ENCODE measurements at places on chromosomes 4 and X.

DNA sequence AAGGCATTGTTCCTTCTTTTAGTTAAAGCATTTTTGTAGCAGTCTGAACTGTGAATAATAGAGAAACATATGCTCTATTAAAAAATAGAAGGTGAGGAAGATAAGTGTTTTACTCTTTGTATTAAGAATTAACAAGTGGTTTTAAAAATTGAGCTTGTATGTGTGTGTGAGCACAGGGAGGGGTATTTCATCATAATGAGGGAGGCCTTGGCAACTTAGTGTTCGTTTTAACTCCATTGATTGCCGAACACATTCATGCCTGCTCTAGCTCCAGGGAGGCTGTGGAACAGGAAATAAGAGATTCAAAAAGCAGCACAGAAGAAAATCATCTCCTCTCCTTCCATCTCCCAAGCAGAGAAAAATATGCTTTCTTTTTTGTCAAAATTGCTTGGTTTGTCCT, 14.8 kb downstream of the SHROOM3 start:
- DNase-seq = no peak

- no peak for DNase-seq
Observed at GRCh38 chr4:74540193-74540592, 95.3 kb downstream of the AREG start.

- DNase-seq = no peak
Observed at GRCh38 chr4:106126062-106126461, 189.9 kb downstream of the TBCK start.

GRCh38 chrX:132171478-132171877, 43.7 kb upstream of the FRMD7 start:
- no peak for DNase-seq

DNA sequence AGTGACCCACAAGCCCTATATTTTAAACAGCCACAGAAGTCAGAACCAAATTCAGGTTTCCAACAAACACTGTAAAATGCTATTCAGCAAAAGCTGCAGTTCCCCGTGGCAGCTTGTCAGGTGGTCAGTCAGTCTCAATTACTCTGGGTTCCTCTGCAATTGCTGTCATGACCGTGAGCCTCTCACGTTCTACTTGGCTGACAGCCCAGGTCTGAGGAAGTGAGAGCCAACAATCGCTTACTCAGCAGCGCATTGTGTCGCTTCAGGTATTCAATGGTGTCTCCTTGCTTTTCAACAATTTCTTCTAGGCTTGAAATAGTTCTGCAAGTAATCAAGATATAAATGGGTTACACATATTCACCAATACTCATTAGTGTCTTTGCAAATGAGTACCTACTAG, 25.8 kb downstream of the TRIM75 start:
- DNase-seq = no peak

DNA sequence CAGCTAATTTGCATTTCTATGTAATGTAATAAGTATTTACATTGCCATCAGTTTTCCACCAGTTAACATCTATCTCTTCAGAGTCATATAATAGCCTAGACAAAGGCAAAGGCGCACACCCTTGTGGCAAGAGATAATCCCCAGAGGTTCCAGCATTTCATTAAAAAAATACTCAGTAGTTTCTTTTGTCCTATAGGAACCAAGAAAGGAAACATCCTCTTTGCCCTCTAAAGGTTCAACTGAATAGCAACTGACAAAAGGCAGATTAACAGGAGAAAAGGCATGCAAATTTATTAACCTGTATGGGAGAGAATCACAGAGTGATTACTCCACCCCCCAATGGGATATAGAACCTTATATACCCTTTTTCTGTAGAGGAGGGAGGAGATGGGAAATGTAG, 48.4 kb downstream of the MAGEB17 start:
- no peak for DNase-seq

GRCh38 chr4:19857380-19857779, 394.3 kb upstream of the SLIT2 start:
- no peak for DNase-seq

DNA sequence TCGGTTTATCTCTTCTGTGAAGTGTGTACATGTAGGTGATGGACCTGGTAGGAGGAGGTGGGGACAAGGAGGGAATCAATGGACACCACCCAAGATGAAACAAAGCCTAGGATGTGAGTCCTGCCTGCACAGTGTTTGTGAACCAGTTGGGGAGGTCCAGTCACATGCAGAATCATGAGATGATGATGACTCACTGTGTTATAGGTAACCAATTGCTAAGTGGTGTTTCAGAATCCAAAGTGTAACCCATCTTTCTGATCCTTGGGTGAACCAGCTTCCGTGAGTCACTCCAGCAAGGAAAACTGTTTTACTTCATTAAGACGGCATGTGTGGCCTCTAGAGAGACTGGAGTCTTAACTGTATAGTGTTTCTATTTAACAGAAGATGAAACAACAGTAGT, 57.9 kb upstream of the HPF1 start:
- DNase-seq = no peak

DNA sequence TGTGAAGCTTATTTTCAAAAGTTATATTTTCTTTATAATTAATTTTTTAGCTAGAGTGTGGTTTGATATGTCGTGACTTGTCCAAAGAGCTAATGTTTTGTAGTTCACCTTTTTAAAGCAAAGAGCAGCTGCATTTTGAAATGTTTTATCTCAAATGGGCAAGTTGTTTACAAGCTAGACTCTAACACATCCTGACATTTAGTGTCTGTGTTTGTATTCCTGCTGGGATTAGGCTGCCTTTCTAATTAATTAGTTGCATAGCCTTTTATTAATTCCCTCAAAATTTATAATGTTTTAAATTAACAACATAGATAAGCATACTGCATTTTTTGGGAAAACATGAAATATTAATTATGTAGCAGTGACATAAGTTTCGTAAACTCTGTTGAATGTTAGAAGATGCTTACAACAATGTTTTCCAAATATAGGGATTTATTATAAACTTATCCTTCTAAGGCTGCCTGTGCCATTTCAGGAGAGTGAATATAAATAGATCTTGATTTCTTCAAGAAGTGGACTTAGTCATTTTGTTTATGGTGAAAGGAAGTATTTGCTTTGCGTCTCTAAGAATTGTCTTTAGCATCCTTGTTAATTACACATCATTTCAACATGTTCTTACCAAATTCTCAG, 37.7 kb upstream of the NUDT6 start:
- DNase-seq = no peak

DNA sequence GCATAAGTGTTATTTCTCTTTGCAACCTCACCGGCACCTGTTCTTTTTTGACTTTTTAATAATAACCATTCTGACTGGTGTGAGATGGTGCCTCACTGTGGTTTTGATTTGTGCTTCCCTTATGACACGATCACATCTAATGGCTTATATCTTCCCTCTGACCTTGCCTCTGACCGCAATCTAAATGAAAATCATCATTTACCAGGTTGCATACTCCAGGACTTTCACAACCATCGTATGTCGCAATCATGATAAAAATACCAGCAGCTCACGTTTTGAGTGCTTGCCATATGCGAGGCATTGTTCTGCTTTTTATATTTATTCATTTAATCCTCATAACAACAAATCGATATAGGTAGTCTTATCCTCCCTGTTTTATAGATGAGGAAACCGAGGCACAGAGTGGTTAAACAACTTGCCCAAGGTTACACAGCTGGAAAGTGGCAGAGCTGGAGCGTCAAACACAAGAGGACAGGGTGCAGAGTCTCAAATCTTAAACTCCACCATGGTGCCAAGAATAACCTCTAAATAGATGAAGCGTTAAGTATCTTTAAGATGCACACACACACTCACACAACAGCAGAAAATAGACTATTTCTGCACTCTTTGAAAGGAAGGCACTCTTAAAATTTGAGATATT, 102.2 kb downstream of the SEL1L3 start:
- no peak for DNase-seq

- peak; percentile 10 for DNase-seq
Observed at GRCh38 chrX:73977542-73978169, 326.3 kb upstream of the ZCCHC13 start.

DNA sequence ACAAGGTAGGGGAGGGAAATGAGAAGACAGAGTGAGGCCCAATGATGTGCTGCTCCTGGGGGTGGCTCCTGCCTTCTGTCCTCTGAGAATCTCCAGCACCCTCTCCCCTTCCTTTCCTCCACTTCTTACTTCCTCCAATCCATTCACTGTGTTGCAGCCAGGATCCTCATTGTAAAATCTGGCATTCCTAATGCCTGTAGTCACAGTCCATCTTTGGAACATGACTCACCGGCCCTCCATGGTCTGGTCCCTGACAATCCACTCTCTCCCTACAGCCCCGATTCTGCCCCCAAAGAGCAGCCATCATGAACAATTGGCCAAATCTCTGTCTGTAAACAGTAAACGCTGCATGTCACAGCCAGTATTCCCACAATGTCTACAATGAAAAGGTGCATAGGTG, 72.9 kb downstream of the CLNK start:
- no peak for DNase-seq

DNA sequence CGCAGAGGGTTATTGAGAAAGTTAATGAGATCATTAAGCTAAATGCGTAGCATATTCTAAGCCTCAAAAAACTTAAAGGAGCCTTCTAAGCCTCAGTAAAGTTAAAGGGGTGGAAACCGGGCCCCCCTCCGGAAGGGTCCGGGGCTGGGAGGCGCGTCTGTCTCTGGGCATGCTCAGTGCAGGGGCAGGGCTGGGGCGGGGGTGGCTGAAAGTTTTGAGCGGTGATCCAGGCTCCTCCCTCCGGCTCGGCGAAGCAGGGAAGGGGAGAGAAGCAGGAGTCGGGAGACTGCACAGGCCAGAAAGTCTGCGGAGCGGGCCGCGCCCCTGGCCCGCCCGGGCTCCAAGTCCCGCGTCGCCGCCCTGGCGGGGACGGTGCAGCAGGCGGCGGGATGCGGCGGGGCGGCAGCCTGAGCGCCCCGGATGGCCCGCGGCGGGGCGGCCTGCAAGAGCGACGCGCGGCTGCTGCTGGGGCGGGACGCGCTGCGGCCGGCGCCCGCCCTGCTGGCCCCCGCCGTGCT, at the start of gene EVC:
EVC (plus strand) TSS at position 241 of the 518 bp plus-strand sequence; CDS start at position 421, 180 bp downstream.
- DNase-seq = peak; percentile 76

Data from GM20000 (cell line).